ENCODE measurements at places on chromosomes 1 and 21. TPM values are rescaled to one million over a fixed set of nuclear protein-coding genes. Genes with fewer than 3 reads are reported as not detected.

- no peak for DNase-seq
Observed at GRCh38 chr1:167924102-167924501, 10.2 kb upstream of the ADCY10 start.

Gene COL9A2
- polyA plus RNA-seq: 0.07 TPM

DNA sequence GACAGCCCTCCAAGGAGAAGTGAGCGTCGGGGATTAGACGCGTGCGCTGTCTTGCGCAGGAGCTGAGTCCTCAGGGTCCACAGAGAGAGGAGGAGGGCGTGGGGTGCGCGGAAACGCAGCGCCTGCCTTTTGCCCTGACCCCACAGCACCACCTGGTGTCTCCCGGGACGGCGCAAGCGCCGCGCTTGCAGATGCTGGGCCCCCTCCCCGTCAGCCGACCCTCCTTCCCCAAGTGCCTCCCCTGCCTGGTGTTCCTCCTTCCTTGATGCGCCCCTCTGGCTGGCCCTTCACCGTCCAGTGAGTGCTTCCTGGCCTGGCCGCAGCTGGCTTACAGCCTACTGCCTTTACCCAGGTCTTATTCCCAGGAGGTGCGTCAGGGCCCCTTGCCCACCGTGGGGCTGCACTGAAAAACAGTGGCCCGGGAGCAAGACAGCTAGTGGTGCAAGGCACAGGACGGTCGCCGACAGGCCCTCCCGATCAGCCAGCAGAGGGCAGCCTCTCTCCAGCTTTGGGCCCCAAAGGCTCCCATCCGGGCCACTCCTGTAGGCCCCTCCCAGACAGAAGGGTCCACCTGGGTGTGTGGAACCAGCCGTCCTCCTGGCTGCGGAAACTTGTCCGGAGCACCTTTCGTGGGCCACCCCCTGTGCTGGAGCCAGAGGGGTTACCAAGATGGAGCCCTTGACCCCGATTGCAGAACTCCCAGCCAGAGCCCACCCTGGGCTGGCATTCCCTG is 12.9 kb upstream of the PHLDA3 start:
- DNase-seq: no peak

DNA sequence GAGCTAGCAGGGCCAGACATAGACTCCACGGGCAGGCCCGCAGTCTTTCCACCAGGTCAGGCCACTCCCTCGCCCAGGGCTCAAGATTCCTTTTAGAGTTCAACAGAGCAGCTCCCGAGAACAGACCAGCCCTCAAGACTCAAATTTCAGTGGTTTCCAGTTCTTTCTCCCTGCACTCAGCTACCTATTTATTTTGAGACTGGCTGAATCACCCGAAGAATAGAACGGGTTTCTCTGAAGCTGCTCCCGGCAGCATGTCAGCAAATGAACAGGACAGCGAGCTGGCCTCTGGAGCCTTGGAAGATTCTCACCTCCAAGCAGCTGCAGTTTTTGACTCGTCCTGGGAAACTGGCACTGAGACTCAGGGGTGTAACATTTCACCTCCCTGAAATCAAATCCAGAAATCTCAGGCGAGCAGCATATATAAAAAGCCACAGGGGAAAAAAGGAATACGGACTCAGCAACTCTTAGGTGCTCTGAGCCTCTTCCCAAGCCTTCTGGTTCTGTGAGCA is 177.9 kb downstream of the CLIC6 start:
- peak; percentile 42 for DNase-seq

- no peak for DNase-seq
Observed at GRCh38 chr1:109273570-109274288, 9.2 kb downstream of the PSRC1 start.

DNA sequence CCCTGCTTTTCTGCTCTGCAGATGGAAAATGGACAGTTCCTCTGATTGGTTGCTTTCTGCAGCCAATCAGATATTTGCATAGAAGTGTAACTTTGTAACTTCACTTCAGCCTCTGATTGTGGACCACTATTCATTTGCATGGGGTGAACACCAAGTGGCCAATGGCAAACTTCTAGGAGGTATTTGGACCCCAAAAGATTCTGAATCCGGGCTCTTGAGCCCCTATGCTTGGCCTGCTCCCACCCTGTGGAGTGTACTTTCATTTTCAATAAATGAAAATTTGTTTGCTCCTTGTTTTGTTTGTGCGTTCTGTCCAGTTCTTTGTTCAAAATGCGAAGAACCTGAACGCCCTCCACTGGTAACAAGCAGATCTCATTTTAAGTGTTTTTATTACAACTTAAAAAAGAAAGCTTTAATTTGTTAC is 6.4 kb upstream of the GSTM4 start:
- DNase-seq: no peak

Gene S100A7A
- polyA plus RNA-seq: not detected

GRCh38 chr21:44718093-44718492 is 6.7 kb upstream of the TSPEAR start:
- no peak for DNase-seq
